ENCODE measurements at places on chromosomes 12 and 14.

DNA sequence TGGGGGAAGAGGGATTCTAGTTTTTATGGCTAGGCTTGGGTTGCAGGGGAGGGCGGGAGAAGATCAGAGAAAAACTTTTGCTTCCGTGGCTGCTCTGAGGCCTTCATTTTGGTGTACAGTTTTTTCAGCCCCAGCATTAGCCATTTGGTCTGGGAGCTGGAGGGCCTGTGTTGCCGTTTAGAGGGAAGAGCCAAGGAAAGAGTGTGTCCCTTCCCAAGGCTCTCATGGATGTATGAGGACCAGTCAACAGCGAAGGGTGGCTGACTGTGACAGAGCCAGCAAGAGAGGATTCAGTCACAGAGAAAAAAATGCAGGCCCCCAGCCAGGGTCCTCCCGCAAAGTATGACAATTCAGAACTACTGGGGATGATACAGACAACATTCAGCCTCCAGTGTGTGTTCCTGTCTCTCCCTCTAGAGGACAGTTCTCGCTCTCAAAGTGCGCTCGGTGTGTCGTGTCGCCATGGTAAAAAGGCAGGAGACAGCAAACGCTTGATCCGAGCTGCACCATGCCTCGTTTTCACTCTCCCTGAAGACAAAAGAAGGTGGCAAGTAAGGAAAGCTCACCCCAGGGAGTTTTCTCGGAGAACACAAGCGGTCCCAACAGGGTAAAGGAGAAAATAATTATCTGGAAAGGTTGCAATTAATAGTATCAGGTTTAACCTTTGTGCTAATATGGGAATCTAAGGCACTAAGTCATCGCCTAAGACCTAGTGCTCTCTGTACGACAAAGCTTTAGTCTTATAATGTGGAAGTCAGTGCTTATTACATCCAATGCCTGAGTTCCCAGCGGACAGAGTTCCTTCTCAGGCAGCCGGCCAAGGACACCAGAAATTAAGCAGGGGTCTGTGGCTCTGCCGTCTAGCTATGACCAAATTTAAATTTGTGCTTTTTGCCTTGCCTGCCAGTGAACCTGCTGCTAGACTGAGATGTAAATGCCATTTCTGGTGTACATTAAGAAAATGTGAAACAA, 157.3 kb upstream of the PLXNC1 start:
- DNase-seq, result peak; percentile 71

GRCh38 chr14:105694961-105695360, 168.6 kb downstream of the TMEM121 start:
- DNase-seq, result no peak

- DNase-seq, result peak; percentile 69
Observed at GRCh38 chr12:30796313-30796780, 41.6 kb upstream of the CAPRIN2 start.

- DNase-seq, result no peak
Observed at GRCh38 chr14:24715239-24715638, 81.2 kb upstream of the GZMB start.

- DNase-seq, result peak; percentile 50
Observed at GRCh38 chr12:12718853-12719252, 1.7 kb downstream of the CDKN1B start.

GRCh38 chr12:60992087-60992486, 1268.1 kb upstream of the USP15 start:
- no peak for DNase-seq

DNA sequence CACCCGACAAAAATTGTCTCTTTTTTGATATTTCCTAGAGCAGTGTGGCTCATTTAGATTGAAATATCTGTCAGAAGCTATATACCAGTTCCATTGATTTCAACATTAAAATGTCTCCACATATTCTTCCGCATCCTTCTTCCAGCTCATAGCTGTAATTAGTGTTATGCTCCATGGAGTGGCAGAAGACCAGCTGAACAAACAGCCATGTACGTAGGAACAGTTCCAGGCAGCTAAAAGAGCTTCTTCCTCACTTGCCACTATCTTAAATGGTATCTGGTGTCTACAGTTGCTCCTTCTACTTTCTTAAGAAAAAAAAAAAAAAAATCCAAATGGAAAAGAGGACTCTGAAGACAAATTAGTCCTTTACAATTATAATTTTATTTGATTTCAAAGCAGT, 848.0 kb downstream of the DIO2 start:
- no peak for DNase-seq

Measured in lung (tissue), 17 donors.